Osteocyte (in vitro differentiated cells): ENCODE measurements at places on chromosomes 3 and 15.

DNA sequence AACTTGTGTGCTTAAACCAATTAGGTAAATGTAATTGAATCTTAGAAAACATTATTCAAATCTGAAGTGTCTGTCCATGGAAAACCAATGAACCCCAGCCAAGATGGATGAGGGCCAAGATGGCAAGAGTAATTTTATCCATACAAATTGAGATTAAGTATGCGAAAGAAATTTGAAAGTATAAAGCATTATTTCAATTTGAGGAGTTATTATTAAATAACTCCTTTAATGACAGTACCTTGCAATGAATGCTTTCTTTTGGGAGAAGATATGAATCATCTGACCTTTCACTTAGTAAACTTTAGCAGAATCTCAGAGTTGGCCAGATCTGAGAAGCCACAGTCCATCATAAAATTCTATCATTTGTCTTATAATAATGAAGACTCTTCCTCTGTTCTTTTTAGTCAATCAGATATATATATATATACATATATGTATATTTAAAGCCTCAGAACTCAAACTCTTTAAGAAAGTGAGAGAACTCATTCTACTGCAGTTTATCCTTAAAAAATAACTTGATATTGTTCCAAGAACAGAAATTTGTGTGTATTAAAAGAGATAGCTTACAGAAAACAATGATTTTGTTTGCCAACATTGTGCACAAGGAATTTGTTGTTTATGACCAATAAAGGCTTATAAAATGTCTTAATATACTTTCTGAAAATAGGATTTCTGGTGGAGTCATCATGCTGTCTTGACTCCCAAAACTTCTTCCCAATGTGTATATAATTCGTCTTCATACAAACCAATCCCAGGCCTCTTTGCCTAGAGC lies 434.8 kb upstream of the THBS1 start:
- peak overlapping the region; percentile 37 for H3K27ac ChIP-seq
- DNase-seq: no peak
- H3K4me1 ChIP-seq: peaks cover 42% of the 10 kb centered on the region

DNA sequence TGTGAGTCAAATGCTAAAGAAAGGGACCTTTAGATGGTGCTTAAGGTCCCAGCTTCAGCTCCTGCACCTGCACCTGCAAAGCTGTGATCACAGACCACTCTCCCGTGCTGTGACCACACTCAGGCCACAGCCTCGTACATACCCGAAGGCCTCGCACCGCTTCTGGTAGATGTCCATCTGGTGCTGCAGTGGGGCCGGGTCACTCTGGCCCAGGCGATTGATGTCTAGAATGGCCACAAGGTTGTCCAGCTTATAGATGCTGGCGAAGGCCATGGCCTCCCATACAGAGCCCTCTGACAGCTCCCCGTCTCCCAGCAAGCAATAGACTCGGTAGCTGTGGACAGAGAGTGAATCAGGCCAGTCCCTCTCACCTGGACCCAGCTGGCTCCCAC lies 21.0 kb downstream of the TKT start:
- H3K36me3 ChIP-seq: peaks cover 49% of the 10 kb centered on the region
- H3K27me3 ChIP-seq: no peaks in the 10 kb centered on the region
- H3K27ac ChIP-seq: peak overlapping the region; percentile 27
- peaks cover 56% of the 10 kb centered on the region for H3K4me1 ChIP-seq
- no peak for DNase-seq

DNA sequence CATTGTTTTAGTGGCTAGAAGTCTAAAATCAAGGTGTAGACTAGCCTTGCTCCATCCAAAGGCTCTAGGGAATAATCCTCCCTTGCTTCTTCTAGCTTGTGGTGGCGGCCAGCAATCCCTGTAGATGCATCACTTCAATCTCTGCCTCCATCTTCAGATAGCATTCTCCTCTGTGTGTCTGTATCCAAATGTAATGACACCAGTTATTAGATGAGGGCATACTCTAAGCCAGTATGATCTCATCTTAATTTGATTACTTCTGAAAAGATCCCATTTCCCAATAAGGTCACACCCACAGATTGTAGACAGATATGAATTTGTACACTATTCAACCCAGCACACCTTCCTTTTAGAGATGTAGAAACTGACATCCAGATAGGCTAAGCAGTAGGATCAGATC lies 334.5 kb upstream of the KCNMB2 start:
- no peak overlapping the region for H3K27ac ChIP-seq
- no peaks in the 10 kb centered on the region for H3K36me3 ChIP-seq
- peaks cover 24% of the 10 kb centered on the region for H3K4me1 ChIP-seq
- no peak overlapping the region for H3K4me3 ChIP-seq
- DNase-seq: no peak

- DNase-seq: no peak
- H3K36me3 ChIP-seq: no peaks in the 10 kb centered on the region
- no peaks in the 10 kb centered on the region for H3K27me3 ChIP-seq
- no peak overlapping the region for H3K27ac ChIP-seq
Measured at GRCh38 chr15:38514601-38515000, 50.0 kb downstream of the RASGRP1 start.

DNA sequence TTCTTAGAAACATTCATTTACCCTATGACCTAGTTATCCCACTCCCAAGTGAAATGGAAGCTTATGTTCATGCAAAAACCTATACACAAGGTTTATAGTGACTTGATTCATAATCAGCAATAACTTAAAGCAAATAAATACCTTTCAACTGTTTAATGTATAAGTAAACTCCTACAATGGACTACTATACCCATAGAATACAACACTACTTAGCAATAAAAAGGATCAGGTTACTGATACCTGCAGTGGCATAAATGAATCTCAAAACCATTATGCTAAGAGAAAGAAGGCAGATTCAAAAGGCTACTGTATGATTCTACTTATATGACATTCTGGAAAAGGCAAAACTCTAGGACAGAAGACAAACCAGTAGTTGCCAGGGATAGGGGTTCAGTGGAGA lies 8.3 kb upstream of the POLR2M start:
- H3K4me3 ChIP-seq: no peak overlapping the region
- H3K27ac ChIP-seq: no peak overlapping the region
- H3K27me3 ChIP-seq: peaks cover 9% of the 10 kb centered on the region
- peaks cover 46% of the 10 kb centered on the region for H3K4me1 ChIP-seq

DNA sequence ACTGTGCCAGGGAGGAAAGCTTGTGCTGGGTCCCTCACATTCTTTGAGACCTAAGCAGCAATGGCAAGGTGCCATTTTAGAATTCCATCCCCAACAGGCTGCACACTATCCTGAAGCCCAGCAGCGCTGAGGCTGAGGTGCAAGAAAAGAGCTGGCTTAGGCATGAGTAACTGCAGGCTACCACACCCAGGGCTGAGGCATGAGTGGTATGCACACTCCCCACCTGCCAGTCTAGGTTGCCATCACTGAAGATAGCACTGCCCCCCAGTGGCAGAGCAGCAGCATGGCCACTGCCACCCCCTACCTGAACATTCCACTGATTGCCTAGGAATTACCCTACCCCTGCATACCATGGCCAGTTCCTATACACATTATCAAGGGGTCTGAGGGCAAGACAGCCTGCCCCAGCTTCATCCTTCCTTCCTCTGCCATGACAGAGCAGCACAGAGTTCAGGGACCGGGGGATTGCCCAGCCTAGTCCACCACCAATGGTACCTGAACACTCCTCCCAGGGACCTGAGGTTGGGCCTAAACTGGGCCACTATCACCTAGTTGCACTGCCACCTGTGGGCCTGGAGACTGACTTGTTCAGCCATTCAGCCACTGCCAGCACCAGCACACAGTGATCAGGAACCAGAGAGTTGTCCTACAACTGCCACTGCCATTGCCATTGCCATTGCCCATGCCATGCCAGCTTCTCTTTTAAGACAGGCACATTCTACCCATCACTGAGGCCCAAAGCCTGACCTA lies 129.8 kb downstream of the SATB1 start:
- no peaks in the 10 kb centered on the region for H3K4me1 ChIP-seq
- no peak for DNase-seq
- peaks cover 10% of the 10 kb centered on the region for H3K36me3 ChIP-seq
- H3K27ac ChIP-seq: no peak overlapping the region

GRCh38 chr15:51162865-51163762 lies 68.4 kb upstream of the TNFAIP8L3 start:
- H3K27ac ChIP-seq: peak overlapping the region; percentile 53
- H3K4me3 ChIP-seq: peak overlapping the region; percentile 69
- no peaks in the 10 kb centered on the region for H3K36me3 ChIP-seq
- peaks cover 20% of the 10 kb centered on the region for H3K4me1 ChIP-seq

GRCh38 chr3:49122022-49122421 lies 1.4 kb upstream of the USP19 start:
- no peak overlapping the region for H3K4me3 ChIP-seq
- no peaks in the 10 kb centered on the region for H3K27me3 ChIP-seq
- DNase-seq: no peak
- H3K27ac ChIP-seq: peak overlapping the region; percentile 88

DNA sequence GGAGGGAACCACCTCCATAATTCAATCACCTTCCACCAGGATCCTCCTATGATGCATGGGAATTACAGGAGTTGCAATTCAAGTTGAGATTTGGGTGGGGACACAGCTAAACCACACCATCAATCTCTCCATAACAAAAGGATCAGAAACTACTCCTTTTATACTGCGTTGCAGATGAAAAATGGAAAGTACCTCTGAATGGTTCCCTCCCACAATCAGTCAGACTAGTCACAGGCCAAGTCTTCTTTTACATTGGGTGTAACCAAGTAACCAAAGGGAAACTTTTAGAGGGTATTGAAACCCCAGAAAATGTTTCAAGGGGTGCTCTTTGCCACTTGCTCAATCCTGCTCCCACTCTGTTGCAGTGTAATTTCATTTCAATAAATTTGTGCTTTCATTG lies 504.3 kb upstream of the CNTN3 start:
- no peak overlapping the region for H3K27ac ChIP-seq
- no peaks in the 10 kb centered on the region for H3K36me3 ChIP-seq
- H3K4me1 ChIP-seq: no peaks in the 10 kb centered on the region
- no peak overlapping the region for H3K4me3 ChIP-seq
- no peaks in the 10 kb centered on the region for H3K27me3 ChIP-seq
- no peak for DNase-seq

GRCh38 chr15:68431792-68432401 lies at the start of gene ITGA11:
Gene ITGA11 (minus strand): TSS chr15:68432163. CDS start chr15:68432066, 97 bp downstream.
- H3K36me3 ChIP-seq: peaks cover 30% of the 10 kb centered on the region
- peak within 1 kb of the TSS; percentile 86 for H3K4me3 ChIP-seq
- DNase-seq: peak; percentile 93
- no peaks in the 10 kb centered on the region for H3K27me3 ChIP-seq
- H3K27ac ChIP-seq: peak within 1 kb of the TSS; percentile 91

DNA sequence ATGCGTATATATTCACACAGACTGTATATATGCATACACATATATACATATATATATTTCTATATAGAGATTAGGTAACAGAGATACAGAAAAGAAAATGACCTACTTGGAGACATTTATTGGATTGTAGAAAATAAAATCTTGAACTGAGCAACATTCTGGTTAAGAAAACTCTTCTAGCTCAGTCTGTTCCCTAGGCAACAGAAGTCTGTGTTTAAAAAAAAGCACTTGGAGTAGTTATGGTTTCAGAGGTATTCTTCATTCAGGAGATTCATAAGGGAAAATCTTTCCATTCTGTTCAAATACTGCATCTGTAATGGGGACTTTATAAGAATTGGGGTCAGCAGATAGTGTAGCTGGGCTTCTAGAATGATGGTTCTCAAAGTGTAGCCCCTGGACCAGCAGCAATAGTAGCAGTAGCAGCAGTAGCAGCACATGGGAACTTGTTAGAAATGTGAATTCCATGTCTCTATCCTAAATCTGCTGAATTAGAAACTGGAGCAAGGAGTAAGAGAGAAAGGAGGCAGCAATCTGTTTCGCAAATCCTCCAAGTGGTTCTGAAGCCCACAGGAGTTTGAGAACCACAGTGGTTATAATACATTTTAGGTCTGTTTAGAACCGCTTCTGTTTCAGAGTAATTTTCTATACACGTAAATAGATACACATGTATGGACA lies 112.8 kb upstream of the TMEM108 start:
- DNase-seq: no peak
- no peak overlapping the region for H3K4me3 ChIP-seq
- H3K27me3 ChIP-seq: peaks cover 41% of the 10 kb centered on the region
- H3K36me3 ChIP-seq: no peaks in the 10 kb centered on the region
- H3K27ac ChIP-seq: no peak overlapping the region

DNA sequence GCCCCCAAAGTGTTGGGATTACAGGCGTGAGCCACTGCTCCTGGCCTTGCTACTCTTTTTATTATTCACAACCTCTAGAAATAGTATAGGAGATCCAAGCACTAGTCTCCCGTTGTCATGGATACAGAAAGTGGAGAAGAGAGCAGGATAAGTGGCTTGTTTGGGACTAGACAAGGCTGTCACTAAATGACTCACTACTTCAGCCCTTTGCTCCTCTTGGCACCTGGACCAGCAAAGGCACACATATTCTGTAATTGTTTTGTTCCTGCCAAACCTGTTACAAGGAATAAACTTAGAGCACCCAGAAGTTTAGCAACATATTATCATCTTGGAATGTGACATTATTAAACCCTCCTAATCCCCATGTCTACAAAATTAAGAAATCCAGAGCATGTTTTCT lies 427.2 kb upstream of the THBS1 start:
- no peak for DNase-seq
- no peak overlapping the region for H3K27ac ChIP-seq
- peaks cover 2% of the 10 kb centered on the region for H3K36me3 ChIP-seq
- no peaks in the 10 kb centered on the region for H3K27me3 ChIP-seq
- peaks cover 49% of the 10 kb centered on the region for H3K4me1 ChIP-seq

DNA sequence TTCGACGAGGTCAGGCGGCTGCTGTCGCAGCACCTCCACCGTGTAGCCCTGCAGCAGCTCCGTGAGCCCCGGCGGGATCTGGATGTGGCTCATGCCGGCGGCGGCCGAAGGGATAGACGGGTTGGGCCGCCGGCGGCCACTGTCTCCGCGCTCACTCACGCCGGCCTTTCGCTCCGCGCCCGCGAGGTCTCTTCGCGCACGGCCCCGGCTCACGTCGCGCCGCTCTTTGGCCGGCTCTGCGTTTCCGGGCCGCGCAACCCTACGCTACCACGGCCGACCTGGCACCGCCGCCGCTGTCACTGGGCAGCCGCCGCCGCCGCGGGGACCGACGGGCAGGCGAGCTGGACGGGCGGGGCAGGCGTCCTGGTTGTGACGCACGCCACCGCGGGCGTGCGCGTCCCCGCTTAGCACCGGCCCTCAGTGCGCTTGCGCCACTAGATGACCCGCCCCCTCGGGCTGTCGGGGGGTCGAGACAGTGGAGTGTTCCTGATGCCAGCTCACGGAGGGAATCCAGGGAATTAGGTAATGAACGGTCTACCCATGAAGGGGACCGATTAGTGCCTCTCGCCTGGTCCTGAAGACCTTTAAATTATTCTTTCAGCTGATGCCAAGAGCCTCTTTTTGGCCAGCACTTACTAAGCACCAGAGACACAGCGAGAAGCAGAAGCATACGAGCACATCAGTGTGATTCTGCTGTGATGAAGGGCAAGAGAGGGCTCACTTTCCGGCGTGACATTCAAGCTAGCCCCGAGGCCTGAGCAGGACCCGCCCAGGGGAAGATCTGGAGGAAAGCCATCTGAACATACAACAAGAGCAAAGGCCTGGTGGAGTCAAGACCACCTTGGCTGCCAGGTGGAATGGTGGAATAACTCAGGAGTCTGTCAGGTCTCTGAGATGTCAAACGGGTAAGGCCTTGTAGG lies at the start of gene PRKAR2A:
Gene PRKAR2A (minus strand): TSS at position 371 of the 920 bp plus-strand sequence. CDS start 278 bp downstream, at position 93.
- peak within 1 kb of the TSS; percentile 98 for H3K27ac ChIP-seq
- peaks cover 28% of the 10 kb centered on the region for H3K4me1 ChIP-seq
- H3K4me3 ChIP-seq: peak within 1 kb of the TSS; percentile 85
- DNase-seq: peak; percentile 96
- no peaks in the 10 kb centered on the region for H3K27me3 ChIP-seq

GRCh38 chr3:190183121-190183520 lies 62.4 kb upstream of the P3H2 start:
- H3K27ac ChIP-seq: peak overlapping the region; percentile 85
- no peak overlapping the region for H3K4me3 ChIP-seq
- H3K36me3 ChIP-seq: no peaks in the 10 kb centered on the region
- no peak for DNase-seq

GRCh38 chr15:65730549-65731172 lies 61.4 kb downstream of the DENND4A start:
- H3K4me1 ChIP-seq: peaks cover 27% of the 10 kb centered on the region
- H3K27me3 ChIP-seq: no peaks in the 10 kb centered on the region
- no peak overlapping the region for H3K27ac ChIP-seq
